ENCODE measurements at places on chromosomes 7 and 10.

DNA sequence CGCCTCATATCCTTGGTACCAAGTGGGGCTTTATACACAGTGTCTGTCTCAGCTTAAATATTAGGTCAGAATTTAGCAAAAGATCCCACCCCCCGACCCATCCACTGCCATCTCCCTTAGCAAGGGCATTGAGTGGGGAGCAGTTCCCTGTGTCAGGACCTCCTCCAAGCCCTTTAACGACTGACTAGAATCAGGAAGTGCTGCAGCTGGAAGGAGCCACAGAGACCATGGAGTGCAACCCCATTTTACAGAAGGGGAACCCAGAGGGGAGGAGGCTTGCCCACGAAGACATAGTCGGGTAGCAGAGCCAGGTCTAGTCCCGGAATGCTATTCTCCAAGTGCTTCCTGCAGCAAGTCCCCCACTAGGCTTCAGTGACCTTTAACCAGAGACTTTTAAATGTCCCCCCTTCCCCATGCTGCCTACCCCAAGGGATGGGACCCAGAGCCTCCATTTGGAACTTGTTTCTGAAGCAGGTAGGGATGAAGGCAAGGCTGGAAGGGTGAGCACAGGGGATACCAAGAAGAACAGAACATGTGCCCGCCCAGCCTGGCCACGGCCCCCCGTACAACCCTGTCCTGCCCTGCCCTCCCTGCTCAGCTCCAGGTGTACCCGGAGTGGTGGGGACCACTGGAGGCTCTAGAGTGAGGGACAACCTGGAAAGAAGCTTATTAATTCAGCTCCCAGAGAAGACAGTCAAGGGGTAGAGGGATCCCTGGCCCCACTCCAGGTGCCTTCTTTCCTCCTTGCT, 41.3 kb downstream of the C10orf105 start:
- no peak for DNase-seq

- DNase-seq, result no peak
Measured at GRCh38 chr7:107697321-107698049, 36.9 kb downstream of the SLC26A4 start.

- DNase-seq, result no peak
Measured at GRCh38 chr10:100894033-100894432, 18.7 kb upstream of the SLF2 start.

GRCh38 chr10:124650820-124651401, 93.3 kb downstream of the FAM53B start:
- peak; percentile 57 for DNase-seq

- DNase-seq, result no peak
Measured at GRCh38 chr7:129676017-129676897, 64.7 kb downstream of the NRF1 start.

GRCh38 chr10:69455006-69455763, 3.9 kb downstream of the TSPAN15 start:
- DNase-seq, result no peak

GRCh38 chr10:35492386-35493195, 112.5 kb upstream of the GJD4 start:
- no peak for DNase-seq

DNA sequence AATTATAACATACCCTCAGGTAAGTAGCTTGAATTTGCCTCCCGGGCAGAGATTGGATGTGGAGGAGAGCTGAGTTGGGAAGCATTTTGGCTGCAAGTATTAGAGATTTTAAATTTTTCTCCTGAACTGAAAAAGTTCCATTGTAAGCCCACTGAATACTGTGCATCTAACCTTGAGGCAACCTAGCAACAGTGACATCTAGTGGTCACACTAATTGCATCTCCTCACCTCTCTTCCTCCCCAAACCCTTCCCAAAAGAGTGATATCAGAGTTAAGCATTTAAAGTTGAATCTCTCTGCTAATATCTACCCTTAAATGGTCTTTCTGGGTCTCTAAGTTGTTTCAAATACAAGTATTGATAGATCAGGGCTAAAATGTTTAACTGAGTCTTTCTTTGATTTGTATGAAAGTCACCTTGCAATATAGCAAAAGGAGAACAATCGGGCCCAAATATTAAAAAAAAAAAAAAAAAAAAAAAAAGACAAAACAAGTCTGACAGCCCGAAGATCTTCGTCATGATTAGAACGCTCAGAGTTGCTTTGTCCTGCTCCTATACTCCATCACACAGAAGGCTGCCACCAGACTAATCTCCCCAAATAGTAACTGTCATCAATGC, 40.4 kb upstream of the DLX5 start:
- DNase-seq, result no peak

DNA sequence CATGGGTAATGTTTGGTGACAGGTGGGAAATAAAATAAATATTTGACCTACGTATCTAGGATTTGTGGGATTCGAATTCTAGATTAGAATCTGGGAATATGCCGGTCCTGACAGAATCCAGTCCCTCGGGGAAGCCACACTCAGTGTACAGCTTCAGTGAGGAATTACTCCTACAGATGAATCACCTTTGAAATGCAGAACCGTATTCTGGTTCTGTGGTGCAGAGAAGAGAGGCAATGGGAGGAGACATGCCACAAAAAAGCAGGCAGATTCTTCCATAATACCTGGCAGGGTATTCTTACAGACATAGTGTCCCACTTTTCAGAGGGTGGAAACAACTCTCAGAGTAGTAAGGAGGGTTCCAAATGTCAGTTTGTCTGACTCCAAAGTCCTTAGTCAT, 286.9 kb downstream of the SORCS1 start:
- no peak for DNase-seq

- DNase-seq, result no peak
Measured at GRCh38 chr7:75823198-75823910, 9.7 kb upstream of the CCL24 start.

DNA sequence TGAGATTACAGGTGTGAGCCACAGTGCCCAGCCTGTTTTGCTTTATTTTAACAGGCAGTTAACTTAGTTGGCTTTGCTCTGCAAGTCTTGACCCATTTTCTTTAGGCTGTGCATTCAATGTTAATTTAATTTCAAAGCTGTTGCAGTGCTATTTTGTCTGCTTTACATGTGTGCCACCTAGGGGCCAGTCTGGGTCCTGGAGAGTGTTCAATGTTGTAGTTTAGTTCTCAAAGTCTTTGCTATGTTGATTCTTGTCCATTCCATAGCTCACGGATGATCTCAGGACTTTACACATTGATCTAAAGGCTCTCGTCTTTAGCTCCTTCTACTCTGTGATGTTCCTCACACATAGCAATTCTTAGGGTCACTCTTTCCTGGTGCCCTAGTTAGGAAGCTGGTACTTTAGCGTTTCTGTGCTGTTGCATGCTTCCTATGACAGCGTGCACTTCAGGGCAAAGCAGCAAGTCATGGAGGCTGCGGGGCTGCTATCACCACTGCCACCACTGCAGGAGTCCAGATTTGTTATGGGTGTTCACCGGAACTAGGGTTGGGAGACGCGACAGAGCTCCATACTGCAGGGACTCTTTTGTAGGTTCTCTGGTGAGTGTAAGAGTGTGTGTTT, 16.4 kb upstream of the ABCA13 start:
- peak; percentile 62 for DNase-seq

GRCh38 chr10:98217801-98218200, 50.2 kb downstream of the LOXL4 start:
- DNase-seq, result no peak

DNA sequence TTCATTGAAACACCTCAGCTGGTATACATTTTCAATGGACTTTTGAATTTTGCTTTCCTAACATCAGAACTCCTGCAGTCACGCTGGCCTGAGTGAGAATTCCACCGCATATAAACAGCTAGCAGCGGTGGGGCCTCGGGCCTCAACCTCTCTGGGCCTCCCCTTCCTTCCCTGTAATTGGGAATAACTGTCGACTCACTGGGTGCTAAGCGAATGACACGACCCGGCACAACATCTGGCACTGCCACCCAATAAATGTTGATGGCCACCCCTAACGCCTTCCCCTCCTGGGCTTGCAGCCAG, 670 bp downstream of the RCC1L start:
- no peak for DNase-seq

DNA sequence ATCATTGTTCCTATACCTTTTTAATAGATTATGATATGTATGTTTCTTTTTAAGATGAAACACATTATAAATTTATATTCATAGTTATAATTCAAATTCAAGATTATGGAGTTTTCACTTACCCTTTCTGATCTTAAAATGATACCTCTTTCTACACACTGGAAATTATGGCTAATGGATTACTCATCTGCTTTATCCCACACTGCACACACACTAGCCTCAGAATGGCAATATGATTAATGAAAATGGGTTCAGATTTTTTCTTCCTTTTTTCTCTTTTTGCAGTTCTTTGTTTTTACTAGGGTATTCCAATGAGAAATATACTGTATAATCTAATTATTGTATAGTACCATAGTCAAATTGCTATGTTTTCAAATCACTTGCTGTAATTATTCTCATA, 82.3 kb upstream of the FZD1 start:
- DNase-seq, result no peak

DNA sequence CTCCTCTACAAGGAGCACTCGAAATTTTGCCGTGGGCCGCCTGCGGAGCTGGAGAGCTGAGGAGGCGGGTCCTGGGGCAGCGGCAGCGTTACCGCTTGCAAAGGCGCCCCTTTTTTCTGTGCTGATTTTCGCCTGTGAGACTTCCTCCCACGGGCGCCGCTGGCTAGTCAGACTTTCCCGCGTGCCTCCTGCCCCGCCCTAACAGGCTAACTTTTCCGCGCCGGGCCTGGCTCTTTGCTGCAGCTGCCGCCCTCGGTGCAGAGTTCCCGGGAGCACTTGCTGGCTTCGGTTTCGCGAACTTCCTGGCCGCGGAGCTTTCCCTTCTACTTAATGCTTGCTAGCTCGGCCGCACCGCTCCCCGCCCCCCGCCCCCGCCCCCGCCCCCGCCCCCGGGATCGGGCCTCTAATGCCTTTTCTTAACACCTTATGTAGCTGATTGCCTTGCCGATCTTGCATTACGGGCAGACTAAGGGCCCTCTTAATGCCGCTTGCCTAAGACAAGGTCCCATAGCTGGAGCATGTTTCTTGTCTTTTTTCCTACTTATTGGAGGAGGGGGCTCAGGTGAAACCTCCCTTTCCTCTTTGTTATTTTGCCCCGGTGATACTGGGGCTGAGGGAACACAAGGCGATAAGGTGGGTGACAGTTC, 37.9 kb upstream of the RASGEF1A start:
- DNase-seq, result peak; percentile 42

DNA sequence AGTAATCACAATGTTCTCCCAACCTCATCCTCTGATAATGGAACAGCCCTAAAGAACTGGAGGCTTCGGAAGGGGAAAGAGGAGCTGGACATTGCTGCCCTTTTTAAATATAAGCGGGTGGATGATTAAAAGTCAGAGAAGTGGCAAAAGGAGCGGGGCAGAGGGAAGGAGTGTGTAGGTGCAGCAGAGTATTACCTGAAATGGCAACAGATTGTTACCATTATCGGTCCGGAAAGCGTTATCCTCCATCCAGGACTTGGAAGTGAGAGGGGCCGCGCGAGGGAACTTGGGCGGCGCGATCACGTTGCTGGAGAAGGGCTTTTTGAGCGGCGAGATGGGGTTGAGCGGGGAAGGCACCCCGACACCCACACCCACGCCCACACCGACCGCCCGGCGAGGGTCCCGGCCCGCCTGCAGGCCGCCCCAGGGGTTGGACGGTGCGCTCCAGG, 51.7 kb downstream of the CPEB3 start:
- DNase-seq, result no peak

DNA sequence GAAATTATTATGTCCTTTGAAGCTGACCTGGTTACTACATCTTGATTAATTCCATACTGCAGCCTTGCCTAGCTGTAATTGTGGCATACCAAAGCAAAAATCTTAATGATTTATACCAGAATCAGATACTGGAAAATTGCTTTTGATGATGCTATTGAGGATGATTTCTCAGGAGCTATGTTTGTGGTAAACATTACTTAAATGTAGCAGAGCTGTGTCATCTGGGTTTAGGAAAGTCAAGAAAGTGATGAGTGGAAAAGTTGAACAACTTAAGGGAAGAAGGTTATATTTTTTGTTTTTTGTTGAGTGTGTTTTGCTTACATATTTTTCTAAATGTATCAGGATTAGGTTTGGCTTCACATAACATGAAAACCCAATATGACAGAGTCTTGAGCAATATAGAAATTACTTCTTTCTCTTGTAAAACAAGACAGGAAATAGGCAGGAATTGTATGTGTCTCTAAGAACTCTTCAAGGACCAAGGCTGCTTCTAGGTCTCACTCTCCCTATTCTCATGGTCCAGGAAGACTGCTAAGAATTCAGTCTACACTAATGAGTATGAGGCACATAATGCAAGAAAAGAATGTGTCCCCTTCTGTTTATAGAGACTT, 87.6 kb upstream of the MTPN start:
- DNase-seq, result no peak

Measured in stimulated activated effector memory CD8-positive, alpha-beta T cell treated with anti-CD3 and anti-CD28 coated beads, Interleukin-12 subunit alpha, Interleukin-12 subunit beta, amount 100 ng/mL, for 72 hours (primary cell).